ENCODE measurements at places on chromosomes 6 and 20.

DNA sequence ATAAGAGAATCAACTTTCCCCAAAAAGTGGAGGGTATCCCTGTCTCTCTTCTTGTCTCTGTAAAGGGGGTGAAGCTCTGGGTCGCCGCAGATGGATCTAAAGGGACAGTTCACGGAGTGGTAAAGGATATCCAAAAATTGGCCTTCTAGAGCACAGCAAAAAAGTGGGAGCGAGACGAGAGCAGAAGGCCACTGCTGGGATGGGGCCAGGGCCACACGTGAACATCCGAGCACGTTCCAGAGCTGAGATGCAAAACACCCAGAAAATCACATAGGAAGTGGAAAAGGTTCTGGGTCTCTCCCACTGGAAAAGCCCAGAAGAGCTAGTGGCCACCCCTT, 837 bp downstream of the TRAM2 start:
- no peak for DNase-seq

DNA sequence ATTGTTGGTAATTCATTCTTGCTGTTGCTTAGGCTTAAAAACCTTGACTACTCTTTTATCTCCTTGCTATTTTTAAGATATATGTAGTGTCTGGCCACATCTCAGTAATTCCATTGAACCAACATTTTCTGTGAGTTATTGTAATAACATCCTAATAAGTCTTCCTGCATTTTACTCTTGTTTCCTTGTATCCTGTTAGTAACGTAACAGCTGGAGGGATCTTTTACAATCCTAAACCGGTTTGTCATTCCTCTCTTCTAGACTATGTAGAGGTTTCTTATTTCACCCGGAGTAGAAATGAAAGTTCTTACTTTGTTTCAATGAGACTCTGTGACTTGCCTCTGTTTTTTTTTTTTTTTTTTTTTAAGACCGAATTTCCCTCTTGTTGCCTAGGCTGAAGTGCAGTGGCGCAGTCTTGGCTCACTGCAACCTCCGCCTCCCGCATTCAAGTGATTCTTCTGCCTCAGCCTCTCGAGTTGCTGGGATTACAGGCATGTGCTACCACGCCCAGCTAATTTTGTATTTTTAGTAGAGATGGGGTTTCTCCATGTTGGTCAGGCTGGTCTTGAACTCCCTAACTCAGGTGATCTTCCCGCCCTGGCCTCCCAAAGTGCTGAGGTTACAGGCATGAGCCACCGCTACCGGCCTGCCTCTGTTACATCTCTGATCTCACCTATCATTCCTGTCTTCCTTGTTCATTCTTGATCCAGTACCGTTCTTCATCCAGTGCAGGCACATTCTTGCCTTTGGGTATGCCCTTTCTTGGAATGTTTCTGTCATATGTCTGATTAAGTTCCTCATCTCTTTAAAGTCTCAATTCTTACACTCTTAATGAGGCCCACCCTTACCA, 44.7 kb downstream of the NCOA3 start:
- DNase-seq, result no peak

GRCh38 chr6:144585217-144585814, 300.2 kb downstream of the UTRN start:
- DNase-seq, result no peak

GRCh38 chr20:57103146-57103800, 163.2 kb downstream of the BMP7 start:
- no peak for DNase-seq

DNA sequence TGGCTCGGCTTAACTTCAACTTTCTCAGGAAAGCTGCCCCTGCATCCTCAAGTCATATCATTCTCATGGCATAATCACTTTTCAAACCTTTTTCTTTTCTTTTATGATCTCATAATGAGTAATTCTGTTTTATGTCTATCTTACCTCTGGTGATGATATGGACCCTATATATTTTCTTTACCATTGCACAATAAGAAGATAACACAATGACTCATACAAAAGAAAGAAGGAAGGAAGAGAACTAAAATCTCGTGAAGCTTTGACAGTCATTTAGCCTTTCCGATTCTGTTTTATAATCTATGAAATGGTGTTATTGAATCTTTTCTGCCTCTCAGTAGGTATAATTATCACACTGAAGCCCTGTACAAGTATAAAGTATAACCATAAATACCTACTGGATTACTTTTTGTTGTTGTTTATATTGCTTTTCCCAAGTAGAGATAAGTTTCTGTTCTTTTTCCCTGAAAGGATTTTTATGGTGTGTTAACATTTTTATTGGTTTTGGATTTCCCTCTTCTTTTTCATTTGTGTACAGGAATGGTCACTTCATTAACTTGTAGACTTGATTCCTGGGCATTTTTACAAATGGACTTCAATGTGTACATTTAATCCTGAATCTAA, 300.9 kb downstream of the LAMA2 start:
- DNase-seq, result no peak

- peak; percentile 88 for DNase-seq
Measured at GRCh38 chr20:50338479-50339391, 148.1 kb downstream of the CEBPB start.

GRCh38 chr6:168507297-168507696, 66.3 kb downstream of the SMOC2 start:
- DNase-seq, result no peak

GRCh38 chr20:51597389-51598231, 55.1 kb upstream of the NFATC2 start:
- DNase-seq, result no peak

DNA sequence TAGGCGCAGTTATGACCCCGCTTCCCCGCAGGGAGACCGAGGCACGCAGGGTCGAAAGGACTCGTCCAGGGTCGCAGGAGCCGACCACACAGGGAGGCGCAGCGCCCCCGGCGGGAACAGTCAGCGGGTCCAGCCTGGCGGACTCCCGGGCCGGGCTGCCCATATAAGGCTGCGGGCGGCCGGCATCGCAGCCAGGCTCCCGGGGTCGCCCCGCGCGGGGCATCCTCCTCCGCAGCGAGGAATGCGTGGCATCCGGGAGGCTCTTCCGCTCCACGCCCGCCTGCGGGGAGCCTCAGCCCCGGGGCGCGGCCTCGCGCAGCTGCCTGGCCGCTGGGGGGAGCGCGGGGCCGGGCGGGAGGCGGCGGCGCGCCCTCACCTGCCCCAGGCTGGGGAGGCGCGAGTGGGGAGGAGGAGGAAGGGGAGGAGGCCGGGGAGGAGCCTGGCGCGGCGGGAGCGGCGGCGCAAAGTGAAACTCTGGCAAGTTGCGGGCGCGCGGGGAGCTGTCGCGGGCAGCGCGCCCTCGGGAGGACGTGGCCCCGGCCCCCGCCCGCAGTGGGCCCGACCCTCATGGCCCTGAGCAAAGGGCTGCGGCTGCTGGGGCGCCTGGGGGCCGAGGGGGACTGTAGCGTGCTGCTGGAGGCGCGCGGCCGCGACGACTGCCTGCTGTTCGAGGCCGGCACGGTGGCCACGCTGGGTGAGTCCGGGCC, at the start of gene SYNJ2:
TSS of gene SYNJ2 (plus strand) at position 469 of the 707 bp plus-strand sequence. CDS start at position 568, 99 bp downstream.
- peak; percentile 82 for DNase-seq

DNA sequence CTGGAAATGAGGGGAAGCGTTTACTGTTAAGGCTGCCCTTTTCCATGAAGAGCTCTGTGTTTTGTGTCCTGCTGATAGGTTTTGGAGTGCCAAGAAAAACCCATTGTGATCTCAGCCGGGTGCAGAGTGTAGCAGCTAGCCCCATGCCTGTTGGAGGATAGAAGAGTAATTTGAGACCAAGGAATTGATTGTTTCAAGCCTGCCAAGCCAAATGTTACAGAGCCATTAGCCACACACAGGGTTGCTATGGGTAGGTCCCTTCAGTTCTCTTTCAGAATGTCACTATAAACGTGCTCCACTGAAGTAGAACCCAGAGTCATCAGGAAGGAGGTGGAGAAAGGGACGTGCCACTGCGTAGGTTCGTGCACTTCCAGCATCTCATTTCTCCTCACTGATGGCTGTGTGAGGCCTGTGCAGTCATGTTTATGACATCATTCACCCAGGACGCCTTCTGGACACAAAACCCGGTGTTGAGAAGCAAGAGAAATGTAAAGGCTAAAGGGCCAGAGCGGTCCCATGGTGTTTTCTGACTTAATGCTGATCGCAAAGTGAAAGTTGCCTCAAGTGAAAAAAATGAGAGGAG, 6.6 kb downstream of the GMPR start:
- DNase-seq, result no peak

GRCh38 chr20:341682-342081, 5.2 kb upstream of the NRSN2 start:
- DNase-seq, result peak; percentile 65

- DNase-seq, result no peak
Measured at GRCh38 chr20:36613974-36614373, 8.4 kb downstream of the RAB5IF start.

- no peak for DNase-seq
Measured at GRCh38 chr6:85892346-85892745, 249.7 kb upstream of the SYNCRIP start.

DNA sequence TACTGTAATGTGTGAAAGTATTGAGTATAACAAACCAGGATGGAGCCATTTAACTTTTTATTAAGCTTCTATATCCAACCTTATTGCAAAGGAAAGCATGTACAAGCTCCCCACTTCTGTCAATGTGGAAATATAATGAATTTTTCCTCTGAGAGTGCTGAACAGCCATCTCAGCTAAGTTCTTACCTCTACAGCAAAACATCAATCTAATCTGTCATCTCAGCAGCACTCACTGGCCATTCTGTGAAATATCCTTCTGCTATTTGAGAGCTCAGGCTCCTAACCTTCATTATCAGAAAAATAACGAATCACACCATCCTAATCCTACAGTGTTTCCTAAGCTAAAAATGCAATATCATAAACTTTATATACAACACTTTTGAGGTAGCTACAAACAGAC, 194.0 kb upstream of the RNF217 start:
- DNase-seq, result no peak

DNA sequence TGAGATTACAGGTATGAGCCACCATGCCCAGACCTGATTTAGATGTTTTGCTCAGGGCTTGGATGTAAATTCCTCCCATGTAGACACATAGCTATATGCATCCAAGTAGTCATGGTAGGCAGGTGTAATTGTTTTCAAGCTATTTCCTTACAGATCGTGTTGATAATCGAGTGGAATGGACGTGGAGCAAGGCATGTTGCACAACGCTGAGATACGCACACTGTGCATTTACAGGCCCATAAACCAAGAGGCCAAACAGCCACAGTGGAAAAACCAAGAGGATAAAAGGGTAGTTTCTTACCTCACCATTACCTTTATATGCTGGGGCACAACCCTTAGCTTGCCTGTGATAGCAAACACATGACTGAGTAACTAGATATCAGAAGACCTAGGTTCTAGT, 51.0 kb upstream of the ADGRF1 start:
- DNase-seq, result no peak

- DNase-seq, result no peak
Measured at GRCh38 chr6:160221423-160221822, 37.2 kb downstream of the SLC22A2 start.

GRCh38 chr20:39057911-39058310, 95.8 kb downstream of the DHX35 start:
- no peak for DNase-seq

GRCh38 chr20:53298260-53298659, 295.4 kb downstream of the ZNF217 start:
- no peak for DNase-seq

DNA sequence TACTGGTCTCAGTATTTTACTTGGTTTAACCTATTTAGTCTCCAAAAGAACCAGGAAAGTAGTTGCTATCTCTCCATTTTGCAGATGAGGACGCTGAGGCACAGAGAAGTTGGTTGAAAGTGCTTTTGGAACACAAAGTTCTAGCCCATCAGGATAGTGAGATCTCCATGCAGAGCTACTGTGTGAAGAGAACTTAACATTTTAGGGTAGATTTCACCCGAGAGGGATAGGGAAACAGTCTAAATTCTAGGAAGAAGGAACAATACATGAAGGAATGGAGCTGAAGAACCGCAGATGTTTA, 65.1 kb downstream of the PHACTR2 start:
- DNase-seq, result no peak

GRCh38 chr20:37274851-37275524, 13.4 kb upstream of the GHRH start:
- DNase-seq, result no peak

- peak; percentile 75 for DNase-seq
Measured at GRCh38 chr6:42368181-42368580, 83.5 kb downstream of the TRERF1 start.
